Neuronal stem cell (in vitro differentiated cells): ENCODE measurements at places on chromosomes 16 and 17.

- no peak for DNase-seq
Measured at GRCh38 chr17:81651692-81652091, 4.7 kb downstream of the PDE6G start.

DNA sequence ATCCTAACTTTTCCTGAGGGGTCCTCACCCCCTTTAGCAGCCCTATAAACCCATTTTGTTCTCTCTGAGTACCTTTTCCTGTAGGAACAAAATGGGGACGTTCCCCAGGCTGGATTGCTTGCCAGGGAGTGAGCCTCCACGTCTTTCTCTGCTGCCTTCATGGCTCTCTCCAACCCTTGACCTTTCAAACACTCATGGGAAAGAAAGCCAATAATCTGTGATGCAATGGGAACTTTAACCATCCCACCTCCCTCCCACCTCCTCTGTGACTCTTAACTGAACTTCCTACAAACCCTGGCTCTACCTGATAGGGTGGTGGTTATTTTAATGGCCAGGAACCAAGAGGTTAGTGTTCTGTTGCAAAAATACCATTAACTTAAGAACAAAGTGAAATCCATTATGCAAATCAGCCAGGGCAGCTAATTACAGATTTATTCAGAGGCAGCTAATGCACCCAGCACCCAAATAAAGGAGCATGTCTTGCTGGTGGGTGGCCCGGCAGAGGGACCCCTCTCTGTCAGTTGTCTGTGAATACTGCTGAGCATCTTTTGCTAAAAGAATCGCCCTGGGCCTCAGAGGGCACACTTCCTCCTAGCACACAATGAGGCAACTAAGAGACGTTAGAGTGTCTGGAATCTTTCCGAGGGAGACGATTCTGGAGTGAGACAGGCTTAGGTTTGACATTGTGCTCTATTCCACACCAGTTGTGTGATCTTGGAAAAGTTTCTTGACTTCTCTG, 3.0 kb downstream of the PIPOX start:
- no peak for DNase-seq

DNA sequence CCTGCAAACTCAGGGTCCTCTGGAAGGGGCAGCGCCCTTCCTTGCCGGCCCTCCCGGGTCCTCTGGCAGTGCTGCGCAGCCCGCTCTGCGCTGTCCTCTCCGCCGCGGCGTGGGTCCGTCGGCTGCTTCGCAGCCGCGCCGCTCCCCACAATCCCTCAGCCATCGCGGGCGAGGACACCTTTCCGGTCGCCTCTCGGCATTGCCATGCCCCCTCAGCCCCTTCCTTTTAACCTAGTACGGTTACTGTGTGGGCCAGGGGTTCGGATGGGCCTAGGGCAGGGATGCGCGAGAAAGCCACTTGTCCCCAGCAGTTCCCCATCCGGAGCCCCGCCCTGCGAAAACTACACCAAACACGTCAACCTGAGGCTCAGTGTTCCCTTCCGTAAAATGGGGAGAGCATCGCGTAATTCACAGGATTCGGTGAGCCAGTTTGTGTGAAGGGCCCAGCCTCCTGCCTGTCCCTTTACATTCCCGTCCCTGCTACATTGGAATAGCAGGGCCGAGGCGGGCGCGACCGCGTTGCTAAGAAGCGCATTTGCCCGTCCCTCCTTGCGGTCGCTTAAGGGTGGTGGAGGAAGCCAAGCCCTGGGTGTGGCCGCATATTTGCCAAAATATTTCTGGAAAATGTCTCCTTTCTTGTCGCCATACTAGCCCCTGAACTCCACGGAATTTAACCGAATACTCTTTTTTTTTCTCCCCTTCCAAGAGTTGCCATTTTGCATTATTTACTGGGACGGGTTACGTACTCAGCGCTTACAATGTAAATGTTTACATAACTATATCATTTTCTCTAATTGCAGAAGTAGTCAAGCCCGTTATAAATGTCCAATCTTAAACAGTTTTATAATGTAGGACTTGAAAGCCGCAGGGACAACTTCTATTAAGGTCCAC, 13.2 kb downstream of the COPZ2 start:
- DNase-seq, result no peak

DNA sequence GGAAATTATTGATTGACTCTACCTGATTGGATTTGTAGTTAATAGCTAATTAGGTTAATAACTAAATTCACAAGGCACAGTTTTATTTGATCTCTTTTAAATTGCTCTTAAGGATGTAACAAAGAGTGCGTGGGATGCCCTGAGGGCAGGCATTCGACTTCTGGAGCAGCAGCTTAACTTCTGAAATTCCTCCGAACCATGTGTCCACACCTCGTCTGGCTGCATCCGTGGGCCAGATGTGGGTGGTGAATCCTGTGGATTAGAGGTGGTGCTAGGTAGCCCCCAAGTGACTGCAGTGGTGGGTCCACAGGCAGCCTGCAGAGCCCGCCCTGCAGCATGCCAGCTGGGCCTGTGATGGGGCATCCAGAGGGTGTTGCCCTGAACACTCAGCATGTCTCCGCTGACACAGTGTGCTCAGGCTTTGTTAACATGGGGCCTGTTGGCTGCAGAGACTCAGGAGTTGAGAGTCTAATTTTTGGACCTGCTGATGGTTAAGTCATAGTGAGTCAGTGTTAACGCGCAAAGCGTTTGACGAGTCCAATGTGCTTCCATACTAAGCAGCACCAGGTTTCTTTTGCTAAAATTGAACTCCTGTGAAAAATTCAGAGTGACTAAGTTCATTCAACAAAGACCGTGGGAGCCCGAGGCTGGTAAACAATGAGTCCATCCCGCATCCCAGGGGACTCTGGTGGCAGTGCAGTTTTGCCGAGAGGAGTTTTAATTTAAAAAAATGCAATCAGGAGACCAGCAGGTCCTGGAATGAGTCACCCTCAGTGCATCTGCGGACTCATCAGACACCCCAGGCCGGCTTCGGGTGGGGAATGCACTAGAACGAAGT, 3.8 kb upstream of the NPB start:
- no peak for DNase-seq

DNA sequence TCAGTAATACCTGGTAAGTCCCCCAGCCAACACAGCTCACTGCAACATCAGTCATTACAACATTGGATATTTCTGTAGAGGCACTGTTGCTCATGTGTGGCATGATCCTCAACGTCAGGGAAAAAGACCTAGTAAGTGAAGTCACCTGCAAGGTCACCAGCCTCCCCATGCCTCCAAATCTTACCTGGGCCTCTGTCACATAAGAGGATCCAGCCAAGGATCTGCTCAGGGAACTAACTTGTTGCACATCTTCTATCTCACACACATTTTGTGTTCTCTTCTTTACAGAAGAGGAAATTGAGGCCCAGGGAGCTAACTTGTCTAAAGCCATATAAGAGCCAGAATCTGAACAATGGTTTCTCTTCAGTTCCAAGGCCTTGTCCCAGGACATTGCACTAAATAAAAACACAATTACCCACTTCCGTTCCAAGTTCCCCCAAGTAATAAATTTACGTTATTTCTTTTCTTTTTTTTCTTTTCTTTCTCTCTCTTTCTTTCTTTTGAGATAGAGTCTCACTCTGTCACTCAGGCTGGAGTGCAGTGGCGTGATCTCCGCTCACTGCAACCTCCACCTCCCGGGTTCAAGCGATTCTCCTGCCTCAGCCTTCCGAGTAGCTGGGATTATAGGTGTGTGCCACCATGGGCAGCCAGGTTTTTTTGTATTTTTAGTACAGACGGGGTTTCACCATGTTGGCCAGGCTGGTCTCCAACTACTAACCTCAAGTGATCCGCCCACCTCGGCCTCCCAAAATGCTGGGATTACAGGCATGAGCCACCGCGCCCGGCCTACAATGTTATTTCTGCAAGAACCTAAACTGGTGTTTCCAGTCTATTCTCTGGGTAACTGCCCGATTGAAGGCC, 1.3 kb downstream of the SHMT1 start:
- no peak for DNase-seq

GRCh38 chr17:7383742-7384488, 3.0 kb downstream of the TNK1 start:
- no peak for DNase-seq
